ENCODE measurements at places on chromosomes 6 and 20.
A peak's percentile ranks its signal among the peaks of the same experiment; 100 is the strongest.

GRCh38 chr6:143652841-143653331 is 24.9 kb upstream of the PHACTR2 start:
- DNase-seq: no peak

DNA sequence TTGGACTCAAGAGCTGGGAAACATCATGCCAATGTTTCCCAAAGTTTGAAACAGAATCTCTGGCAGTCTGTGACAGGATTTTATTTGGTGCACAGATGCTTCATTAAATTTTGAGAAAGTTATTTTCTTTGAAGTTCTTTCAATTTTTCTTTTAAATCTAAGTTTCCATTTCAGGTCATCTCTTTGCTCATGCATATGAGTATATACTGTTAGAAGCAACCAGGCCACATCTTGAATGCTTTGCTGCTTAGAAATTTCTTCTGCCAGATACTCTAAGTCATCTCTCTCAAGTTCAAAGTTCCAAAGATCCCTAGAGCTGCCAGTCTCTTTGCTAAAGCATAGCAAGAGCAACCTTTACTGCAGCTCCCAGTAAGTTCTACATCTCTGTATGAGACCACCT is 59.1 kb upstream of the CCDC28A start:
- DNase-seq: no peak

GRCh38 chr6:5645328-5646290 is 361.1 kb downstream of the NRN1 start:
- DNase-seq: no peak

DNA sequence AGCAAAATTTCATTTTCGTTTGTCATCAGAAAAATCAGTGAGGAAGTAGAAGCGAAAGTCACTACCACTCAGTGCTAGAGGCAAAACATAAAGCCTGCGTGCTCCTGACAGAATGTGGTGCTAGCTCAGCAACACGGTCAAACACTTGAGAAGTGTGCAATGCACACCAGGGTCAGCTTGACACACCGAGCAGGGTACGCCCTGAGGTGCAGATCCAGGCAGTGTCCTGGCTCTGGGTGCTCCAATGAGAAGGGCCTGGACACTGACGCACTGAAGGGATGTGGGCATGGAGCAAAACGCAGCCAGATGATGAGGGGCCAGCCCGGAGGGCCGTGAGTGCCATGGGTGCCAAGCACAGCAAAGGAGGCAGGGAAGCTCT is 5.9 kb downstream of the RNASET2 start:
- no peak for DNase-seq

DNA sequence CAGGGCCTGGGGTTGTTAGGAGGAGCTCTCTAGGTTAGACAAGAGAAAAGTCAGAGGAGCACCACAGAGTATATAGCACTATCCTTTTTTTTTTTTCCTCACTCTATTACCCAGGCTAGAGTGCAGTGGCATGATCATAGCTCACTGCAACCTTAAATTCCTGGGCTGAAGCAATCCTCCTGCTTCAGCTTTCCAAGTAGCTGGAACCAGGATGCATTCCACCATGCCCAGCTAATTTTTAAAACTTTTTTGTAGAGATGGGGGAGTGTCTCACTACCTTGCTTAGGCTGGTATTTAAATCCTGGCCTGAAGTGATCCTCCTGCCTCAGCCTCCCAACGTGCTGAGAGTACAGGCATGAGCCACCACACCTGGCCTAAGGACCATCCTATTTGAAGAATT is 19.3 kb upstream of the AKIRIN2 start:
- DNase-seq: no peak

GRCh38 chr6:109014606-109015005 is 80.0 kb downstream of the SESN1 start:
- no peak for DNase-seq

DNA sequence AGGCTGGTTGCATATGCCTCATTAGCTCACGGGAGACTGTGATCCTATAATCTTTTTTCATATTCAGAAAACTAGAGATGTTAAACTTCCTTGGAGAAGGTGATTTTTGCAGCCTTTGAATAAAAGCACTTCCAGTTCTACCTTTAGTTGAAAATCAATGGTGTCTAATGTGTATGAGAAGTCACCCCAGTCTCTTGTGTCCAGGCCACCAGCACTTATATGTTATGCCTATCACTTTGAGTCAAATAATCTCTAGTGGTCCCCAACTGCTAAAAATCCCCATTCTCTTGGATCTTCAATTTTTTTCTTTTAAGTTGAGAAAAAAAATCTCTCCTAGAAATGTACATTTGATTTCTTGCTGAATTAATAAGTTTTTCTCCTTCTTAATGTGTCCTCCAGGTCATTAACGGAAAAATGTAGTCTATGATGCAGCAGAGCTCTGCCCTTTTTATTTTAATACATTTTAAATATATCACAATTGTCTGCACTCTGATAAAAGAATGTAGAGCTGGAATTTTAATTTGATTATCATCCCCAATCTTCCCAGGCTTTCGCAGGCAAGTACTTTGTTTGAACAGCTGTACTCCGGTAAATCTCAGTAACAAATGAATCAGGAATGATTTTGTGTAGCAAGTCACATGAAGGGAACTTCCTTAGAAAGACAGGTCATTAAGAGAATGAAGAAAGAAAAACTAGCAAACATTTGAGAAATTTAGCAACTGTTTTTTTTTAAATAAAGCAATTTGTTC is 147.0 kb downstream of the SOX4 start:
- DNase-seq: no peak

- DNase-seq: no peak
Measured at GRCh38 chr6:35449287-35449881, 2.8 kb upstream of the FANCE start.

DNA sequence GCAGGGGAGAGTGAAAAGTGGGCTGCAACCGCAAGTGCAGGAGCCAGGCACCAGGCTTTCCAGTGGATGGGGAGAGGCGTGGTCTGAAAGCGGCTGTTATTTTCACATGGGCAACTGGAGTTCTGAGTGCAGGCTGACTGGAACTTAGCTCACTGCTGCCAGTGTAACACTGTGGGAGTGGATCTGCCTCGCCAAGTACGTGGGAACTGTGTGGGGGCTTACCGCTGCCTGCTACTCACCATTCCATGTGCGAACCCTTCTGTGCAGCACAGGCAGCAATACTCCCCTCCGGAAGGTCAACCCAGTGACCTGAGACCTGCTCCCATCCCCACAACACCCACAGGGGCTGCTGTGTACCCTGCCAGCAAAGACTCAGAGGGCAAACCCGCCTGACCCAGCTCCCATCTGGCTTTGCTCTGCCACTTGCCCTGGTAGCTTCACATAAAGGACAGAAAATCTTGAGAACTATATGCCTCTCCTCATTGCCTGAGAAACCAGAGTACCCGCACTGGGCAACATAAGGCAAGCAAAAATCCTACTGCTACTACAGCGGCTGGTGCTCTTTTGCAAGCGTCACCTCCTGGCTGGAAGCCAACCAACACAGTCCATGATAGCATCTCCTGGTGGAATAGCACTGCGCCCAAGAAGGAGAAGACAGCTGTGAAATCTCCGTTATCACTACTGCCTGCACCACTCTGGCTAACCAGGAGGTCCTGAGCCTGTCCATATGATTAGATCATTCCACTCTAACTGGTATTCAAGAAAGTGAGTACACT is 54.4 kb upstream of the SIRPG start:
- no peak for DNase-seq

- no peak for DNase-seq
Measured at GRCh38 chr20:4195499-4195898, 180.1 kb upstream of the RNF24 start.

- no peak for DNase-seq
Measured at GRCh38 chr6:114068771-114069170, 97.8 kb upstream of the HDAC2 start.

DNA sequence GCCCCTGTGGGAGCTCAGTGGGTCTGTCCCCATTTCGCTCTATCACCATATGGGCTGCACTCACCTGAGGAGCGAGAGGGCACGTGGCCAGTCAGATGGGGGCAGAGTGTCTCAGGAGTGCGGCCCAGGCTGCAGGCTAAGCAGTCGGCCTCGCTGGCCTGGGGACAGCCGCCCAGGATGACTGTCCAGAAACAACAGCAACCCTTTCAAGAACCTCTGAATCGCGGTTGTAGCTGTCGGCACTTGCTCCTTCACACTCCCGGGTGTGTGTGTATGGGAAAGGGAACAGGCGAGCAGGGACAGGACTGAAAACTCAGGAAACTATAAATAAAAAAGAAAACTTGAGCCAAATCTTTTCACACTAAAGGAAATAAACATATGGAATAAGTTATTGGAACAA is 63.1 kb downstream of the TFAP2A start:
- no peak for DNase-seq

- no peak for DNase-seq
Measured at GRCh38 chr20:33005132-33005566, 916 bp upstream of the SUN5 start.

- no peak for DNase-seq
Measured at GRCh38 chr6:157607317-157608109, 215.5 kb upstream of the SNX9 start.

GRCh38 chr6:104325341-104326172 is 534.2 kb downstream of the HACE1 start:
- no peak for DNase-seq

DNA sequence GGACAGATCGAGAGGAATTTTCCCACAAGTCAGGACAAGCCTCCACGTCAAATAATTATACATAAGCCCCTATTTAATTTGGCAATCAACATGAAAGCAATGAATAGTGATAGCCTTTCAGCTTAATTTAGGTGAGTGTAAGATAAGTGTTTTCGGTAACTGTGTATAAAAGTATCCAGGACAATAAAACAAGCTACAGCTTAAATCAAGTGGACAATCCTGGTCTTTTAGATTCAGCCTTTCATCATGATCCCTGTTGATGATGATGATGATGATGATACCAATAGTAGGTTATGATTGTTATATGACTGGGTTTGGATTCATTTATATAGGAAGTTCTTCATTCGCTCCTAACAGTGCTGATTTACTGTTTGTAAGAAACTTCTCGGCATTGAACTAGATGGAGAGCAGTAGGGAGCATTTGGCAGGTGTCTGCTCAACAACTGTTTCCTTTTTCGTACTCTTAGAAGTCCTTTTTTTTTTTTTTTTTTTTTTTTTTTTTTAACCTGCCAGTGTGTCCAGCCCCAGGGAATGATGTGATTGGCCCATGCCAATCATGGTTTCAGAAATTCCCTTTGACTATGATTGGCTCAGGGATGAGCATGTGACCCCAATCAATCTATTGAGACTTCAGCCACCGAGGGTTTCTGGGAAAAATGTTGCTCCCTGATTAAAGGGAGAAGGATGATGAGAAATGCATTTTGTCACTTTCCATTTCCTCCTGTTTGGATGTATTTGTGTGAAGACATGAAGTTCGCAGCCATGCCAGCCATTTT is 11.3 kb upstream of the RNF182 start:
- DNase-seq: no peak

DNA sequence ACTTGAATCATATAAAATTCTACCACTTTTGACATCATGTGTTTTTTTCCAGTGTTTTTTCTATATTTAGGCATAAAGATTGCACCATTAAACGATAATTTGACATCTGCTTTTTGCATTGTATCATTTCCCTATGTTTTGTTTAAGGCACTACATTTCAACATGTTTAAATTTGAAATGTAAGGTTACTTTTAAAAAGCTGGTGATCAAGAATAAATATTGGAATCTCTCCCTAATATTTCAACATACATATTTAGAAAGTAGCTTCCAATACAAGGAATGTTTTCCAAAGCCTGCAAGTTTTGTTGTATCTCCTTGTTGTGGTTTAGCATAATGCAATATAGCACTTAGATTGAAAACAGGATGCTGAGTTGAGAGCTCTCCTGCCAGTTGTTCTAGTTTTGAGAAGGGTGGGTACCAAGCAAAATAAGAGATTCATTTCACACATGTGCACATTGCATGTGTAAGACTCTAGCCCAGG is 76.5 kb downstream of the SYNJ2 start:
- DNase-seq: no peak

- no peak for DNase-seq
Measured at GRCh38 chr20:40765814-40766480, 76.9 kb upstream of the MAFB start.

DNA sequence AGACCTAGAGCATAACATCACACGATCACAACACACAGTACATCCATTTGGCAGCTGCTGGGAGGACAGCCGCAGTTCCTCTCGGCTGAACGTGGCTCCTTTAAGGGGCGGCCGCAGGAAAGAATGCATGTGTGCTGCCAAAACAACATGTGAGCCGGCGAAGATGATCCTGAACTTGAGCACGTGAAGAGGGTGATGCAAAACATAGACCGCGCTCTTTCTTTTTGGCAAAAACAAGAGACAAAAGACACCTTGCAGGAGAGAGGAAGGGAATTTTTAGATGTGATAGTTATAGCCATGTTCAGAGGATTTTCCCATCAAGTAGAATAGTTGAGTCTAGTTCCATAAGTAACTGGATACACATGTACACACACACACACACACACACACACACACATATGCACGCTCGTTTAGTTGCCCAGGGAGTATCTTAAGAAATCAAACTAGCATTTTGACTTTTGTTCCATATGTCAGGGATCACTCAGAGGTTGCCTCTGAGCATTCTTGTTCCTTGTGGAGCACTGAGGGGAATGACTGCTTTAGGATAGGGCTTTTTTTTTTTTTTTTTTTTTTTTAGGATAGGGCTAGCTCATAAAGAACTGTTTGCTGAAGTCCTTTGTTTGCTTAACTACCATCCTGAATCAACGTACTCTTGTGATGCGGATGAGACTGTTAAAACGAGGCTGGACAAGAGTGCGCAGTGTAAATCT is 21.7 kb upstream of the RANBP9 start:
- DNase-seq: no peak

DNA sequence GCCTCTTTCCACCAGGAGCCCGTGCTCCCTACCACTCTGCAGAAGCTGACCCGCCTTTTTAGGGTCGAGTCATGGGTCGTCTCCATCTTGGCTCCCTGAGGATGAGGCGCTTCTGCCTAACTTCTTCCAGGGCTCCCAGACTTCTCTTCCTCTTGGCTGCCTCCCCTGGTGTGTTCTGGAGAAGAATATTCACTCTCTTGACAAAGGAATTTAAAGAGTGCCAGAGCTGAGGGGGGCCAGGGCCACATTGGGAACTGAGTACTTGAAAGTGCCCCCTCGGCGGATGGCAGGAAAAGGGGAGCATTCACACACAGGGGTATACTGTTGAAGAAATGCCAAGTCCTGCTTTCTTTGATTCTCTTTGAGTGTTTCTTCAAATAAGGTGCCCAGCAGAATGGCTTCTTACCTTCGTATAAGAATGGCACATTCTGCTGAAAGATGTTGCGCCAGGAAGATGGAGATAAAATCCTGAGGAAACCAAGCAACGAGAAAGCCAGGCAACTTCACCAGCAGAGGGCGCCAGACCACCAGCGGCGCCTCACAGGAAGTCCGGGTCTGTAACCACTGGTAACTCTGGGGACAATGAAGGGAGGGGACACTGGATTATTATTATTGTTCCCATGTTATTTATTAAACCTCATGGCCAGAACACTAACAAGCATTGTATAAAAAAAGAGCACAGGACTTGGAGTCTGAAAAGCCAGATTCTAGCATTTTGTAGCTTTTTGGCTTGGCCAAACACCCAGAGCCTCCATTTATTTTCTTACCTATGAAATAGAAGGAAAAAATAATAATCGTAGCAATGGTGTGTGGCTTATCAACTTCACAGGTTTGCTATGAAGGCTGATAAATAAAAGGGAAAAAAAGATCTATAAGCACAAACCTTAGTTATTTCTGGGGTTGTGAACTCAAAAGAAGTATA is 176.7 kb downstream of the HACE1 start:
- peak; percentile 53 for DNase-seq

- no peak for DNase-seq
Measured at GRCh38 chr6:149995235-149995750, 30.0 kb downstream of the RAET1L start.
